ENCODE measurements at places on chromosomes 12 and 14.

- DNase-seq: no peak
Measured at GRCh38 chr14:58428118-58428683, 682 bp downstream of the KIAA0586 start.

DNA sequence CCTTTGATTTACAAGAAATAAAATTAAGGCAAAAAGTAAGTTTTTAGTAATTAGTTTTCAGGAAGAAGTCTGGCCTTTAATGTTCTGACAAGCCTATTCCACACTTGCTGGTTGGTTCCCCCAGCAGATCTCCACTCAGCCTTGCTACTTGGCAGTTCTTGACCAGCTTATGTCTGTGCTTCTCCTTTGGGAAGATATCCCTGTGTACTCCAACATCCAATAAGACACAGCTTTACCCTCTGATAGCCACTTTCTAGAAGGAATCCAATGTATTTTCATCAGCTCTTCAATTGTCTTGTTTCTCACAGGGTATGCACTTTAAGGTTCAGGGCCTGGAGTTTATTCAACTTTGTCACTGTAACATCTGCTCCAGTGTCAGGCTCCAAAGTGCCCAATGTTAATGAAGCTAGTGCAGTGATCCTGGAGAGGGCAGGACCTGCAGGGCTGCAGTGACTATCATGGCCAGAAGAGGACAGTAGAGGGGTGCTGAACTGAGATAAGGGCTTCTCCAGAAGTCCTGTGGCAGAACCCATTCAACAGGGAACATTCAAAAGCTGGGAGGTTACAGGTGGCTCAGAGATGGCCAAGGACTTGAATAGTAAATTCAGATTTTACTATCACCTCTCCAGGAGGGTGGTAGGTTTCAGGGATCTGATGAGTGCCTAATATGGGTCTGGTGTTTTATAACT, 22.9 kb downstream of the JKAMP start:
- no peak for DNase-seq

DNA sequence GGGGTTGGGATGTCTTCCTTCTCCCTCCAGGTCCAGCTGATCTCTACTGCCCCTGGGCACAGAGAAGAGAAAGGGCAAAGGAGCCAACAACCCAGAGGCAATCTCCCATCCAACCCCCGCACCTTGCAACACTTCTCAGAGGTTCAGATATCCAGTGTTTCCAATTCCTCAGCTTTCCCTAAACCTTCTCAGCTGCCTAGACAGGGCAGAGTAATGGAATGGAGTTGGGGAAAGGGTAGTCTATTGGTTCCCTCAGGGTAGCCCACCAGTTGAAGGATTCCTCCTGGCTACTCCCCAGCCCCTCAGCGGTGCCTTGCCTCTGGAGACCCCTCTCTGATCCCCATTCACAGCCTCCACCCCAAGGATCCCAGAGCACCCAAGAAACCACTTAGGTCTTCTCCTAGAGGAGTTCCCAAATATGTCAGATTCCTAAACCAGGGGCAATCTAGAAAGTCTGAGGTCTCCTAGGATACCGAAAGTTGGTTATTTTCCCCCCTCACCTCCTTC, 537 bp downstream of the NFE2 start:
- DNase-seq: no peak

DNA sequence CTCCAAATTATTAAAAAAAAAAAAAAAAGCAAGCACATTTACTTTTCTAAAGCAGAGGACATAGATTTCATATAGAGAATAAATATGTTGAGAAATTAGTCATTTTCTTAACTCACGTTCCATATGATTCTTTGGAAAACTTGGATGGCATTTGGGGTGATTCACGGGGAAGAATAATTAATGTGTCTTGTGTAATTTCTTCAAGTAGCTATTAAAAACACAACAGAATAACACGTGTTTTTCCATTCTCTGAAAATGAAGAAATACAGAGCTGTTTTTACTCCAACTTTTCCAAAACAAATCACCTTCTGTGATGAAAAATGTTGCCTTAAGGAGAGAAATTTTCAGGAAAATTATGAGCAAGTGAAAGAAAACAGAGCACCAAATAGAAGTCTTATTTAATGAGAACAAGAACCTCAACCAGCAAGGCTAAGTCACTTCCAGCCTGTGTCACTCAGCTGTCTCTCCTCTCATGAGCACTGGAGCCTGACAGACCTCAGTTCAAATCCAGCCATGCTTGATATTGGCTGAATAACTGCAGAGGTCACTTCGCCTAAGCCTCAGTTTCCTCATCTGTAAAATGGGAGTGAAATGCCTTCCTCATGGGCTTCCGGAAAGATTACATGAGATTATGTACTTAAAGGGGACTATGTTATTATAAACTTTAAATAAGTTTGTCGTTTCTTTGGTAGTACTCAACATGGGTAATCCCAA, 42.8 kb upstream of the NUAK1 start:
- DNase-seq: no peak

GRCh38 chr14:38256533-38256840, 594 bp upstream of the CLEC14A start:
- DNase-seq: no peak

- no peak for DNase-seq
Measured at GRCh38 chr14:54730156-54730961, 163.4 kb downstream of the SAMD4A start.

GRCh38 chr12:65803251-65803650, 21.0 kb upstream of the HMGA2 start:
- no peak for DNase-seq

- DNase-seq: no peak
Measured at GRCh38 chr12:97127061-97127460, 220.0 kb downstream of the NEDD1 start.

- no peak for DNase-seq
Measured at GRCh38 chr14:94377866-94378470, 10.4 kb downstream of the SERPINA1 start.

DNA sequence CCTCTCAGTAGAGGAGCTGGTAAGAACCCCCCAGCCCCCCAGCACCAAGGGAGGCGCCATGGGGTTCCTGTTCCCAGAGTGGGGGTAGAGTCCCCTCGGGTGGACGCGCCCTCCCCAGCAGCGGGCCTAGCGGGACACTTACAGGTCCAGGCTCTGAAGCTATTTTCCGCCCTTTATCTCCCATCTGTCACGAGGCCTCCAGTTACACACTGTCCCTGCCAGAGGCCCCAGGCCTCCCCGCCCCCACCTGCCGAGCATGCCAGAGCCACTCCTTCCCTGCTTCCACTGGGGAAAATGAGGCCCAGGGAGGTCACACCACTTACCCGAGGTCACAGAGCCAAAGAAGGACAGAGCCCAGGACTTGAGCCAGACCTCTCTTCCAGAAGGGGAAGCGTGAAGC, 3.1 kb downstream of the C14orf180 start:
- no peak for DNase-seq

GRCh38 chr12:53513712-53514410, 6.6 kb upstream of the NPFF start:
- DNase-seq: no peak

DNA sequence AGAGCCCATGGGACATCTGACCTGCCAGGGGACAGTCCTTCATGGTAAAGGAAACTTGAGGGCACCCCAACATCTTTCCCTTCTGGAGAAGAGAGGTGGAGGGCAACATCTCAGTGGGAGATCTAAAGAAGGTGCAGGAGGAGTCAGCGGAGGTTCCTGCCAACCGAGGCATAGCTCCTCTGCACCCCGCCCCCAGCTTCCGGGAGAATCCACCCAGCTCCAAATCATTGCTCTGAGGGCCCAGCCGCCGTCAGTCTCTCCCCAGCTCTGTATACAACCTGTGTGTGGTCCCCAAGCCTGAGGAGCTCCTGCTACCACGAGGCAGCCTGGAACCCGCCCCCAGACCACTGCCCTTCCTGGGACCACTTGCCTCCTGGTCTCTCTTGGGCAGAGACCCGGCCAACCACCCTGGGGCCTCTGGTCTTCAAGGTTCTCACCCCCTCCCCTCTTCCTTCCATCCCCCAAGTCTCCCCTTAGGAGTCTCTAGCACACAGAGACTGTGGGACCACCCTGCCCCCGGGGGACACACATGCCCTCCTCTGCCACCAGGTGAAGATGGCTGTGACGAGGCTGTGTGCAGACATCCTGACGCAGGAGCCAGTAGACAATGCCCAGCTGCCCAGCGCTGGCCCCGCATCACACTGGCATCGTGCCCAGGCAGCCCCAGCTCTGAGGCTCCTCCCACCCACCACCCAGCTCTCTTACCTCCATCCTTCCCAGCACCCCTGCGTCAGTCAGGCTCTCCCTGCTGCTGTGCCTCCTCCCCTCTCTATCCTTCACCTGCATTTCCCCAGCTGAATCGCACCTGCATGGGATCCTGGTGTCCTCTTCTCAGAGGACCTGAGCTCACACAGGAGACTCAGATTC, 13.0 kb upstream of the NUDT14 start:
- DNase-seq: no peak

DNA sequence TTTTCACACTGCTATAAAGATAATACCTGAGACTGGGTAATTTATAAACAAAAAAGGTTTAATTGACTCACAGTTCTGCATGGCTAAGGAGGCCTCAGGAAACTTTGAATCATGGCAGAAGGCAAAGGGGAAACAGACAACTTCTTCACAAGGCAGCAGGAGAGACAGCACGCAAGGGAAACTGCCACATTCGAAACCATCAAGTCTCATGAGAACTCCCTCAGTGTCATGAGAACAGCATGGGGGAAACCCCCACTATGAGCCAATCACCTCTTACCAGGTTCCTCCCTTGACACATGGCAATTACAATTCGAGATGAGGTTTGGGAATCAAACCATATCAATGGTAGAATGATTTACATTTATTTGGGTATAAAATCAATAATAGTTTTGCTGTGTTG, 558.5 kb downstream of the TMTC2 start:
- DNase-seq: no peak

- DNase-seq: no peak
Measured at GRCh38 chr12:52063981-52064649, 5.7 kb upstream of the ATG101 start.

GRCh38 chr12:69903548-69903947, 78.5 kb downstream of the MYRFL start:
- no peak for DNase-seq

GRCh38 chr12:90321369-90321768, 612.7 kb upstream of the ATP2B1 start:
- no peak for DNase-seq

DNA sequence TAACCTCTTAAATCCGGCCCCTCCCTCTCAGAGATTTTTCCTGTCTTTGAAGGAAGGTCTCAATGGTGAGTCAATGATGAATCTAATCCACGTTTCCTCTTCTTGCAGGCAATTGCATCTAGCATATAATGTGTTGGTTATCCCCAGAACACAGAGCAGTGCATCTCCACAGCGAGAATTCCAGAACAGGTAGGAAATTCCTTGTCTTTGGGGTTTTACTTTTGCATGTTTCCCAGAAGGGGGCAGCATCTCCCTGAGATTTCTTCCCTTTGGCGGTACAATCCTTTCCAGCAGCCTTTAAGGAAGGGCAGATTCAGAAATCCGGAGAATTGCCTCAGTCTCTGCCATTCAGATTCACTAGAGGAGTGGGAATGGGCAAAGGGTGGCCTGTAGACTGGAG, 128.0 kb downstream of the KCNA5 start:
- DNase-seq: no peak

DNA sequence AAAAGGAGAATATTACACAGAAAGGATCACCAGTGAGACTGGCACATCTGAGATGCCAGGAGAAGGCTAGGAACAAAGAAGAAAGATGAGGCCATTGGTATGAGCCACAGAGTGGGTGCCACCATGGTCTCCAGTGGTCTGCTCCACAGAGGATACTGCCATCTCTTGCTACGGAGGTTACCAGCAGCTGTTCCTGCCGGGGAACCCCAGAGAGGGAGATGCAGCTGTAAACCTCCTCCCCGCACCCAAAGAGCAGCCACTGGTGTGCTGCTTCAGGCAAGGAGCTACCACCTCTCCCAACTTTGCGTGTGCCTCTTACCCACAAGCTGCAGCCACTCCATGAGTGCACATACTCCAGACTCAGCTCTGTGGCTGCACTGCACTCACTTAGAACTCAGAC, 201.5 kb upstream of the RTL1 start:
- DNase-seq: no peak

DNA sequence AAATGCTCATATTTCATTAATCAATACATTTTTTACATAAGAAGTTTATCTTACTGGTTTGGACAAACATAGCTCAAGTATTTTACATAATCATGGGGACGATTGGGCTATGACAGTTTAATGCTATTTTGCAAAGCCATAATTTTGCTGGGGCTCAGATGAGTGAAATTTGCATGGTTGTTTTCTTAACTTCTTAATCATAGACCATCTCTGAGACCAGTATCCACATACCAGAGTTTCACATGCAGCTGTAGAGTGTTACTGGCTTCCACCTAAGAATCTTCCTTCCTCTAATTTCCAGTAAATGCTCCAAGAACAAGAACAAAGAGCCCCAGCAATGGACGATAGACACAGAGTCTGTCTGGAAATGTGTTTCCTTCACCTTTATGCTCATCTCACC, 303.0 kb upstream of the TMEM132C start:
- no peak for DNase-seq

DNA sequence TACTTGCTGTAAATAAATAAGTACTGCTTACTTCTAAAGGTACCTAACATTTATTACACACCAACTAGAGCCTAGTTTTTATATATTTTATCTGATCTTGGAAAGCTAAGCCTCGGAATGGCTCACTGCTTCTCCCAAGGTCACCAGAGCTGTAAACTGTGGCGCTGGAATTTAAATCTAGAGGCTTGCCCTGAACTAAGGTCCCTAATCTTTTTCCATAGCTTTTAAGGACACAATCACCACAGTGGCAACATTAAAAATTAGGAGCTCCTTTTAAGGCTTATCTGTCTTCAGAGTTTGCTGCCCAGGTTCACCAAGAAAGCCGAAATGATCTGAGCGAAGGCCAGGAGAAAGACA, 670 bp downstream of the CCNB1IP1 start:
- DNase-seq: no peak

DNA sequence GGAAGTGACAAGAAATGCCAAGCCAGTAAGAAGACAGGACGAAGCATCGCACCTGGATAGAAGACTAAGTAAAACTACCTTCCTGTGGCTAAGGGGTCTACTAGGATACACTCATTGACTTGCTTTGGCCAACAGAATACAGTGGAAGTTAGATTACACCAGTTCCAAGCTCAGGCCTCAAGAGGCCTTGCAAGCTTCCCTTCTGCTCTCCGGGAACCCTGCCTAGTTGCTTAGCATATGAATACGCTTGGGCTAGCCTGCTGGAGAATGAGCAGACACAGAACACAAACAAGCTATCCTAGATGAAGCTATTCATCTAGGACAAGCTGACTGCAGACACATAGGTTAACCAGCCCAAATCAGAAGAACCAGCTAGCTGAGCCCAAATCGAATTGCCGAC, 97.0 kb downstream of the DPF3 start:
- no peak for DNase-seq

- no peak for DNase-seq
Measured at GRCh38 chr12:50542448-50542847, 37.7 kb downstream of the DIP2B start.

DNA sequence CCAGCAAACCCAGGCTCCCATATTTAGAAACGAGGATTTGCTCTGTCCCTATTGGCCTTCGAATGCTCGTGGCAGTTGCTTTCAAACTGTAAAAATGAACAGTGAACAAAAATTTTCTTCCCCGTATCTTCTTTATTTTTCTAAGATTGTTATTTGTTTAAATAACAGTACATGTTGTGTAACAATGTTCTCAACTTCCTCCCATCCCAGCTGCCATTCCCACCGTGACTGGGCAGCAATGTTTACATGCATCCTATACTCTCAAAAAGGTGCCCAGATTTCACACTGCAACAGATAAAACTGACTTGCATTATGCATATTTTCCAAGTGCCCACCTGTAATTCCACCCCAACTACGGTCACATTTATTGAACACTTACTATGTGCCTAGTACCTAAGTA, 12.8 kb downstream of the VCPKMT start:
- DNase-seq: no peak

GRCh38 chr12:52673713-52674432, 6.3 kb downstream of the KRT1 start:
- no peak for DNase-seq

Data from activated CD4-positive, alpha-beta T cell treated with anti-CD3 and anti-CD28 coated beads for 1 hour (primary cell).